ENCODE measurements at places on chromosomes 3 and 15.

GRCh38 chr3:120326784-120327183 lies 22.4 kb downstream of the LRRC58 start:
- no peak for DNase-seq

DNA sequence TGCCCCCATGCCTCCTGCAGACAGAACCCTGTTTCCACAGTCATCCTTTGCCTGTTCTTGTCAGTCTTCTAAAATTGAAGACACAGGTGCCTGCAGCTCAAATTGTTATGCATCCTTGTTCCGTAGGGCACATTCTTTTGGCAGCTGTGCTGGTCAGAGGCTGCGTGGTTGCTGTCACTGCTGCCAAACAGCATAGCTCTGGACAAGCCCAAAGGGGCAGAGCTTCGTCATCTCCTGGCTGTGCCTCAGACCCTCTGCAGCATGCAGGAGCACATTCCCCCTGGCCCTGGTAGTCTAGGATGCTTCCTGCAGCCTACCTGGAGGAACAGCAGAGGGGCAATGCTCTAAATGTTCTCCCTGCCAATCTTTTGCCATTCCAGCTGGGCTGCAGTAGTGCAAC lies 2.1 kb upstream of the FBXL22 start:
- DNase-seq, result no peak

GRCh38 chr3:105793040-105793439 lies 75.8 kb downstream of the CBLB start:
- no peak for DNase-seq

GRCh38 chr3:77699125-77699691 lies 659.3 kb downstream of the ROBO2 start:
- no peak for DNase-seq

DNA sequence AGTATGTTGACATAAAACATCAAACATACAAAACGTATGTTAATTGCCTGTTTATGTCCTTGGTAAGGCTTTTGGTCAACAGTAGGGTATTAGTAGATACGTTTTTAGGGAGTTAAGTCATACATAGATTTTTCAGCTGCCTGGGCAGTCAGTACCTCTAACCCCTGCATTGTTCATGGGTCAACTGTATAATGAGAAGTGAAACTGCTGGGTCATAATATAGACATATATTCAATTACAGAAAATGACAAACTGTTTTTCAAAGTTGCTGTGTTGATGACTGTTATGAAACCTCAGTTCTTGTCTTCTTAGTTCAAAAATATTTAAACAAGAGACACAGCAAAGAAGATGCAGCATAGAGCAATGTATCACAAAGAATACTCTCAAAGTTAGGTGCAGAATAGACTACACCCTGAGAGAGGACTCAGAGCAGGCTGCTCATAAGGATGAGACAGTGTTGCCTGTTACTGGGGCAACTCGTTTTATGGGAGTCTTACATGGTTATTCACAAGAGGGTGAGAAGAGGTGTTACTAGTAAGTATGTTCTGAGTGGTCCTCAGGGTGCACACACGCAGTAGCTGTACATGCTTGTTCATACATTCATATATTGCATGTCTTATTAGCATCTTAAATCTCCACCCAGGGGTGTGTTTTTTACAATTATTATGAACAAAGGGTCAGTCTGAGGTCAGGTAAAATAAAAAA lies 53.1 kb upstream of the ADAMTS17 start:
- no peak for DNase-seq

DNA sequence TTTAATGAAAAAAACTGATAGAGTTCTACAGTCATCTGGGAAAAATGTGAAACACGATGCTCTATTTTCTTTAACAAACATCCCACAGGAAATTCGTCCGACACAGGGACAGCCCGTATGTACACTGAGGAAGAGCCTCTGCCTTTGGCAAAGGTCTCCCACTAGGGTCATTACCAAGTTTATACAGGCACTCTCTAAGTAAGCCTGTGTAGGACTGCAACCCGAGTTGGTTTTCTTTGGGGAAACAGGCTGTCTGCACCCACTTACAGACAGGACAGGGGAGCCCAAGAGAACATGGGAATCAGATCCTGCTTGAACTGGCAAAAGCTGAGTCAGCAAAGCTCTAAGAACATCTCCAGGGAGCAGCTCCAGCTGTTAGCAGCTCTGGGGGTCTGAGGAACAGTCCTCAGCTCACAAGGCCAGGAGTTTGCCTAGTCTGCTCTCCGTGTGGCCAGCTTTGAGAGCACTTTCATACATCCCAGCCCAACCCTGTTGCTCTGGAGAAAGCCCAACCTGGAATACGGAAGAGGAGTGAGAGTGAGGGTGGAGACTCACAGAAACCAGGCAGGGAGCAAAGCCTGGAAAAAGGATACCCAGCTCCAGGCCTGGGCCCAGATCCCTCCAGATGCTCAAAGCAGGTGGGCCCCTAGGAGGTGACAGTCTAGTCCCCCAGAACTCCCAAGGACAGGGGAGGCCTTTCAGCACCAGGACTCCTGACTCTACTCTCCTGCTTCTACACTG lies 1.9 kb downstream of the TBC1D2B start:
- DNase-seq, result no peak

DNA sequence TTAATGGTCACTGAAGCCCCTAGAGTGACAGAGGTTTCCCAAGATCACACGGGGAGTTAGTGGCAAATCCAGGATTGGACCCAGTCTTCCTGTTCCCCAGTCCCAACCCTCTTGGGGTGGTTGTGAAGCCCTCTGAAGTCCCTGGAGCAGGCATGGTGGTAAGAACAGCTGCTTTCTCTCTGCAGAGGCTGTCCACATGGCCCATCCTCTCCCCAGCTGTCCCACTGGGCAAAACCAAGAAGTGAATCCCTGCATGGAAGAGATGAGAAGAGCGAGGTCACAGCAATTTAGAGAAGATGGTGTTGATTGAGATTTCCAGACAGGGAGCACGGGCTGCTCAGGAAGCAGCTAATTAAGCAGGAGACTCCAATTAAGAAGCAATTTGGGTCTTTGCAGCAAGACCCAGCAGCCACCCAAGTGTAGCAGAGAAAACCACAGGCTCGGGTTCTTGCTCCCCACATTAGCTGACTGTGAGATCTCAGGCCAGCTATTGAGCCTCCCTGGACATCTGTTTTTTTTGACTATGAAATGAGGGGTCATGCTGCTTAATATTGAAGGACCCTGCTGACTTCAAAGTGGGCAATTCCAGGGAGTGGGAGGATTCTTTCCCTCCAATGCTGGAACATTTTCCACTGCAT lies 14.8 kb upstream of the HDAC11 start:
- DNase-seq, result no peak

GRCh38 chr3:54020436-54020835 lies 101.9 kb upstream of the CACNA2D3 start:
- no peak for DNase-seq

- DNase-seq, result no peak
These were observed 932 bp downstream of the ARL8B start for GRCh38 chr3:5122741-5123706.

- no peak for DNase-seq
These were observed 246.0 kb upstream of the LRRN1 start for GRCh38 chr3:3553236-3553635.

- no peak for DNase-seq
These were observed 16.0 kb downstream of the TM2D3 start for GRCh38 chr15:101635944-101636727.

- DNase-seq, result no peak
These were observed 46.1 kb downstream of the LRRC3B start for GRCh38 chr3:26668696-26669095.

DNA sequence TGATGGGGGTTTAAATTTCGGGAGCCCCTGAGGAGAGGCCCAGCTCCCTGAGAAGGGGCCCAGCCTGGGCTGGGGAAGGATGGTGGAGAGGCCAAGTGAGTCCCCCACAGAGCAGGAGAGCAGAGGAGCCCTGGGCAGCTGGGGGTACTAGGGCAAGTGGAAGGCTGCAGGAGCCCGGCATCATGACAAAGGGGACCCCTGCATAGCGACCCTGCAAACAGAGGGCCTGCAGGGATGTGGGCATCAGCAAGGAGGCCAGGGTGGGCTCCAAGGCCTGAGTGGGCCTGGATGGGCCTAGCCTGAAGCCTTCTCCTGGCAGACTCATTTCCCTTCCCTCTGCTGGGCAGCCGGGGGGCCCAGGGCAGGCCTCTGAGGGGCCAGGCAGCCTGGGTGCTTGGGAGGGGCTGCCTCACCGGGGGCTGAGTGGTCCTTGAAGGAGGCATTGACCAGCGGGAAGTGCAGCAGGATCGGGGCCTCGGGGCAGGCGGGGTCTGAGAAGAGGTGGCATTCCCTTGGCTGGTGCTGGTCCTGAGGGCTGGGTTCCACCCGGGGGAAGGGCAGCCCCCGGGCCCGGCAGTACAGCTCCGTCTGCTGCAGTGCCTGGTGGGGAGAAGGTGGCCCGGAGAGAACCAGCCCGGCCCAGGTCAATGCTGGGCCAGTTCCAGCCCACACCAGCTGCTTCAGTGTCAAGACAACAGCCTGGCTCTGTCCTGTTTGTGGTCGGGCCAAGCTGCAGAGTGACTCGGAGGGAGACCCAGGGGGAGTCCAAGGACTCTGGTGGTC lies 24.7 kb downstream of the PLA2G4D start:
- DNase-seq, result no peak

DNA sequence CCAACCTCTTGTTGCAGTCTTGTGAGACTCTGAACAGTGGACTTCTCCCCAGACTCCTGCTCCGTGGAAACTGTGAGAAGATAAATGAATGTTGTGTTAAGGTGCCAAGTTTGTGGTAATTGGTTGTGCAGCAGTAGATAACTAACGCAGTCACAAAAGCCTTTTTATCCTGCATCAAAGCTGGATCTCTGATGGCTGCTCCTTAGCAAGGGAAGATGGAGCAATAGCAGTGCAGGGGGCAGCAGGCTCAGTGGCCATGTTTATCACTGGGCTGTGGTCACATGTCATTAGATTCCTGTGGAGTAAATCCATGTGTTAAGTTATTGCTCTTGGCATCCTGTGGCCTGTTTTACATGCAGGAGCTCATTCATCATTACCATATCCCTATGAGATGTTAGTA lies 13.5 kb downstream of the CMTM7 start:
- DNase-seq, result no peak

- no peak for DNase-seq
These were observed 109.3 kb downstream of the LRRC3B start for GRCh38 chr3:26731843-26732242.

- no peak for DNase-seq
These were observed 438.5 kb upstream of the RGMA start for GRCh38 chr15:93527374-93528050.

DNA sequence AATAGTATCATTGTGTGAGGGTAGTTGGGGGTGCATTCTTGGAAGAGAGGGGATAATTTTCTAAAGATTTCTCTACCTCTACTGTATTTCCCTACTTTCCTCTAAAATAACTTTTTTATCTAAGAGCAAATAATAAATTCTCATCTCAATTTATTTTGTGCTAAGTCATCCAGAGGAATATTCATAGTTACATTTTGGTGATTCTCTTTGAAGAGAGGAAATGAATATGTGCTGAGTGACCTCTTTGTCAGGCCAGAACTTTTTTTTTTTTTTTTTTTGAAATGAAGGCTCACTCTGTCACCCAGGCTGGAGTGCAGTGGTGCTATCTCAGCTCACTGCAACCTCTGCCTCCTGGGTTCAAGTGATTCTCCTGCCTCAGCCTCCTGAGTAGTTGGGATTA lies 15.1 kb upstream of the CCDC80 start:
- DNase-seq, result no peak

- DNase-seq, result no peak
These were observed 50.6 kb downstream of the GMNC start for GRCh38 chr3:190811775-190812480.

DNA sequence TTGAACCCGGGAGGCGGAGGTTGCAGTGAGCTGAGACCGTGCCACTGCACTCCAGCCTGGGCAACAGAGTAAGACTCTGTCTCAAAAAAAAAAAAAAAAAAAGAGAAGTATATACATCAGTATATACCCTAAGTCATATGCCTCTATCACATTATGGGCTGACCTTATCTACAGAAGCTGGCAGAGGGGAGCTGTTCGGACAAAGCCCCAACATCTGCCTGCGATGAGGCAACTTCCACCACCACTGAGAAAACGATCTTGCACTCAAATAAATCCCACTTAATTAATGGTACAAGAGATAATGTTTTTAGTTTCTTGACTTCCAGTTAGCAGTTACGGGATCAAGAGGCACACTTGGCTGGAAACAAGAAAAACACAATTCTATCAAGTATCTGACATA lies 2.2 kb downstream of the GLT8D1 start:
- no peak for DNase-seq

- DNase-seq, result no peak
These were observed 143.8 kb downstream of the ATP10A start for GRCh38 chr15:25719101-25719985.

DNA sequence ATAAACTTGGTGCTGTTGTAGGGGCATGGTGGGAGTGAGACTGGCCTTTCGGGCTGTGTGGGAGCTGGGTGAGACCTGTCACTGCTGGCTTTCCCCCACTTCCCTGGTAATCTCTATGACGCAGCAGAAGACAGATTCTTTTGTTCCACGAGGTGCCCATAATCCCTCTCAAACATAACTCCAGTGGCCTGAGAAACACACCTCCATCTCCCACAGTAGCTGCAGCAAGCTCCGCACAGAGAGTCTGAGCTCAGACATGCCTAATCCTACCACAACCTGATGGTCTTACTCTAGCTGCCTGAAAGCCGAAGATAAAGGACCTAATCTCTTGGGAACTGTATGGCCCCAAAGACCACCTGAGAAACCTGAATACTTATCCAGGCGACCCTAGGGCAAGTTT lies 225.6 kb upstream of the CRBN start:
- no peak for DNase-seq

- DNase-seq, result no peak
These were observed 379.7 kb downstream of the NAALADL2 start for GRCh38 chr3:175238801-175239200.

- DNase-seq, result no peak
These were observed 302.5 kb upstream of the AZI2 start for GRCh38 chr3:28651159-28651558.

GRCh38 chr3:88369337-88369736 lies 219.6 kb downstream of the C3orf38 start:
- DNase-seq, result no peak

DNA sequence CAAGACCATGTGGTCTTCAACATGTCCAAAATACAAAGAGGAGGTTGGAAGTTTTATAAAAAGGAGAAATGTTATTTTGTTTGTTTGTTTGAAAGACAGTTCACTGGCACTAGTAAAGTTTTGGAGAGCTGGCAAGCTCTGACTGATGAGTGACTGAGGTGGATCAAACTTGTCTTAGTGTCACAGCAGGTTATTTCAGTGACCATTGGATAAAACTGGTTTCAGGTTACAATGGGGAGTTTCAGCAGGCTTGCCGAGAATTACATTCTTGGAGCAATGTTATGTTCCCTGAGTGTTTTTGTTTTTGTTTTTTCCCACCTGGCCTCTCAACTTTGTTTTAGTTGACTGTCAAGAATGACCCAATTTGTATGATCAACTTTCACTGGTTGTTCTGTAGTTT lies 414.5 kb upstream of the ARHGEF26 start:
- no peak for DNase-seq

DNA sequence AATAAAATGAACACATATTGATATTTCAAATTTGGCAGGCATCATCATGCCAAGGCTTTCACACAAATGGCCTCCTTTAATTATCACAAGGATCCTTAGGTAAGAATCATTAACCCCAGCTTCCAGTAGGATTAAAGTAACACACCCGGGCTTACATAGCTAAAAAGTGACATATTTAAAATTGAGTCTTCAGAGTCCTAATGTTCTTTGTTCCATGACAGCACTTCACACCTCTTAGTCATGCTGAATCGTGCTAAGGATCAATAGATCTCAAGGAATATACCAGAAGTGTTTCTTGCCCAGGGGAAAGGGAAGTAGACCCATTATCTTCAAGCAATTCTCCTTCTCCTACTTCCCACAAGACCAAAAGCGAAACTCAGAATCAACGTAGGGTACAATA lies 76.6 kb upstream of the SOX2 start:
- no peak for DNase-seq
